Lung (tissue), 17 donors: ENCODE measurements at places on chromosomes 2 and 18. TPM values are rescaled to one million over a fixed set of nuclear protein-coding genes. Genes with fewer than 3 reads are reported as not detected.

DNA sequence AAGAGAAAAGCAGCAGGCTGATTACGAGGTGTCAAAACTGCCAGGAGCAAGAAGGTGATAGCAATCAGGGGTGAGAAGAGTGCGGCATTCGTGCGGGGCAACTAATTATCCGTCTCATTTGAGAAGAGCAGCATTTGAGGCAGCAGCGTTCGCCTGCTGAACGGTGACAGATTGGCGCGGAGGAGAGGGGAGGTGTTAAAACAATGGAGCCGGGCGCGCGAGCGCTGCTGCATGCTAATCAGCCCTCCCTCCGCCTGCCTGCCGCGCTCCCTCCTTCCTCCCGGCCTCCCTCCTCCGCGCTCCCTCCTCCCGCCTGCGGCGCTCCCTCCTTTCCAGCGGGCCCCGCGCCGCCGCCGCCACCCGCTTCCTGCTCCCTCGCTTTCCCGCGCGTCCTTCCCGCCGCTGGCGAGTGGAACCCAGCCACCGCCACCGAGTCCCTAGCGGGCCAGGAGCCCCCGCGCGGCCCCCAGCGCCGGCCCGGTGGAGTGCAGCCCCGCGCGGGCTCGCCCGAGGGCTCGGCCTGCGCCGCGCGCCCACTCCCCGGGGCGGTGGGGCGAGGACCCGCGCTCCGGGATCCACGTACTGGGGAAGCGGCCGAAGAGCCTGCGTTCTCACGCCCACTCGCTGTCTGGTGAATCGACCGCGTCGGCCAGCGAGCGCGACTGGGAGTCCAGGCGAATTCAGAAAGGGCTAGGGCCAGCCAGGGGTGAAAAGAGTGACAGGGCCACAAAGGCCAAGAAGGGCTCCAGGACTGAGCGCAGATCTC lies 69.5 kb upstream of the PSMD14 start:
- H3K27ac ChIP-seq, result no peak overlapping the region
- no peaks in the 10 kb centered on the region for H3K27me3 ChIP-seq
- H3K36me3 ChIP-seq, result peaks cover 2% of the 10 kb centered on the region
- H3K4me3 ChIP-seq, result peak overlapping the region; percentile 67
- DNase-seq, result peak; percentile 64
- H3K4me1 ChIP-seq, result no peaks in the 10 kb centered on the region

DNA sequence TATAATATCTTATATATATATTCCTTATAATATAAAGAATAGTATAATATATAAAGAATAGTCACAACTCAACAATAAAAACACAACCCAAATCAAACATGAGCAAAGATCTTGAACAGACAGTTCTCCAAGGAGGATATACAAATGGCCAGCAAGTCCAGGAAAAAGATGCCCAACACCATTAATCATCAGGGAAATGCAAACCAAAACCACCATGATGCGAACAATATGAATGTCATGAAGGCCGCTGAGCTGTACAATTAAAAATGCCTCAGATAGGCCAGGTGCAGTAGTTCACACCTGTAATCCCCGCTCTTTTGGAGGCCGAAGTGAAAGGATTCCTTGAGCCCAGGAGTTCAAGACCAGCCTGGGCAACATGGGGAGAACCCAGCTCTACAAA lies 58.9 kb downstream of the SLC35F5 start:
- no peaks in the 10 kb centered on the region for H3K27me3 ChIP-seq
- DNase-seq, result no peak
- no peak overlapping the region for H3K4me3 ChIP-seq
- H3K27ac ChIP-seq, result no peak overlapping the region
- H3K4me1 ChIP-seq, result no peaks in the 10 kb centered on the region
- H3K36me3 ChIP-seq, result no peaks in the 10 kb centered on the region

DNA sequence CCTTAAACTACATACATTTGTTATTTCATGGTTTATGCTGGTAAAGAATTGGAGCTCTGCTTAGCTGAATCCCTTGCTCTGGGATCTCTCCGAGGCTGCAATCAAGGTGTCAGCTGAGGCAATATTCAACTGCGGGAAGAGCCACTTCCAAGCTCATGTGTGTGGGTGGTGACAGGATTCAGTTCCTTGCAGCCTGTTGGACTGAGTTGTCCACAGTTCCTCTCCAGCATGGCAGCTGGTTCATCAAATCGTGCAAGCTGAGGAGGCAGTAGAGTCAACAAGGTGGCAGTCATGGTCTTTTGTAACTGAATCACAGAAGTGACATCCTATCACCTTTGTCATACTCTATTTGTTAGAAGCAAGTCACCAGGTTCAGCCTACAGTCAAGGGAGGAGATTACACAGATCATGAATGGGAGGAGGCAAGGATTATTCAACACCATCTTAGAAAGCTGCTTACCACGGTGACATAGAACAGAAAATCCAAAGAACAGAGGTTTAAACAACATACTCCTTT lies 56.9 kb downstream of the CTIF start:
- no peaks in the 10 kb centered on the region for H3K4me1 ChIP-seq
- H3K4me3 ChIP-seq, result no peak overlapping the region
- no peaks in the 10 kb centered on the region for H3K27me3 ChIP-seq
- no peaks in the 10 kb centered on the region for H3K36me3 ChIP-seq

DNA sequence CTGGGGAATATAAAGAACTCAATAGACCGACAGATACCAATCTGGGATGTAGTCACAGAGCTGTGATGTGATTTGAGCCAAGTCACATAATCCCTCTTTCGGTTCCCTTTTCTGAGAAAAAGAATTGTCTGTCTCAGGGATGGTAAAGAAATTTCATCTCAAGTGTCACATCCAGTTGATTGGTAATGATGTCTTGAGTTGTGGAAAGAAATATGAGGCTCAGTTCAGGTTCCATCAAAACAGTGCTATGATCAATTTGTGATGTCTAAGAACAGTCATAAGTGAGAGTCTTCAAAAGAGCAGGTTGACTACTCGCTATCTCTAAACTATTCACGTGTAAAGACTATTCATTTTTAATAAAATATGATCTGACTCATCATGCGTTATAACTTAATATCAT lies 223.3 kb downstream of the METTL4 start:
- no peaks in the 10 kb centered on the region for H3K36me3 ChIP-seq
- no peaks in the 10 kb centered on the region for H3K4me1 ChIP-seq
- DNase-seq, result no peak
- H3K27ac ChIP-seq, result no peak overlapping the region
- H3K27me3 ChIP-seq, result no peaks in the 10 kb centered on the region

Gene SNED1
- total RNA-seq, result 57.1 TPM

- H3K4me1 ChIP-seq, result peaks cover 10% of the 10 kb centered on the region
- DNase-seq, result no peak
- no peak overlapping the region for H3K4me3 ChIP-seq
- peaks cover 3% of the 10 kb centered on the region for H3K36me3 ChIP-seq
- H3K27ac ChIP-seq, result no peak overlapping the region
- H3K27me3 ChIP-seq, result no peaks in the 10 kb centered on the region
Observed at GRCh38 chr18:76824754-76825153, 2.4 kb downstream of the ZNF236 start.

DNA sequence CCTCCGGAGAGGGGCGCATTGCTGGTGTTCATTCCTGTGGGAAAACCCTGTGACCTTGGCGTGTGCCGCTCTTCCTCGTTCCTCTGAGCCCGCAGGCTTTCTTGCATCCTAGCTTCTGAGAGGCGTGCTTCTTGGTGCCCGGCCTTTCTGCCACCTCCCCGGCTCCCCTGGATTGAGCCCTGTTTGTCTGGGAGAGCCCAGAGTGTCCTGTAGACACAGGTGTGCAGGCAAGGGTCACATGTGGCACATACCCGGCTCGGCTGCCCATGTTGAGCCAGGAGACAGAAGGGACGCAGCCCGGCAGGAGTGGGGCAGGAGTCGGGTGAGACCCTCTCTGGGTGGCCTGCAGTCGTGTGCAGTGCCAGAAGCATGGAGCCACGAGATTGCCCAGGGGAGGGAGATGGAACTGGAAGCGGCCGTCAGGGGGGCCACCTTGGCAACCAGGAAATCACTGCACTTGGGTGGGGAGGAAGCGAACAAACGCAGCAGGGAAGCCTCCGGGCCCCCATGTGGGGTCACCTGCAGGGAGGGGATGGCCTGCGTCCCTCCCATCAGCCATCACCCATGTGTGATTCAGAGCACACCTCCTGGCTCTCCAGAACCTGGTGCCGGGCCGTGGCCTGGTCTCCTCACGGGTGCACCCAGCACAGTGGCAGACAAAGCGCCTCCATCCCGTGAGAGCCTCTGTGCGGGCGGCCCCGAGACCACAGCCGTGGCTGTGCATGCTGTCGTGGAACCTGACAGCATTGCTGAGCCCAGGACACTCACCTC lies 92.9 kb downstream of the SH3BP4 start:
- H3K4me3 ChIP-seq, result no peak overlapping the region
- no peak for DNase-seq
- H3K27me3 ChIP-seq, result no peaks in the 10 kb centered on the region
- peak overlapping the region; percentile 37 for H3K27ac ChIP-seq
- peaks cover 21% of the 10 kb centered on the region for H3K36me3 ChIP-seq
- H3K4me1 ChIP-seq, result peaks cover 5% of the 10 kb centered on the region

Gene SCYGR4
- total RNA-seq, result not detected

DNA sequence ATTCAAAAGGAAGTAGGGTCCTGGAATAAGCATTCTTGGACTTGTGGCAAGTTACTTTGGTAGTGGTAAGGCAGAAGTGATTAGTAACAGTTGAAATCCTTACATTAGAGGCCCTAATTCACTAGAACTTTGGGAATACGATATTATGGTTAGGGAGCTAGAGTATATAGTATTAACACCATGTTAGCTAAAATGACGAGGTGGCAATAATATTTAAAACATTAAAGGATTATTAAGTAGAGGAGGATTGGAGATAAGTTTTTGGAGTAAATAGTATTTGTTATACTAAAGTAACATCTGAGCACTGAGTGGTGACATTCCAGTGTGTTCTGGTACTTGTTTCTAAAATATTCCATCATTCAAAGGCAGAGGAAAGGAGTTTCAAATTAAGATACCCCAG lies 91.0 kb downstream of the AGPS start:
- no peak overlapping the region for H3K27ac ChIP-seq
- no peak for DNase-seq
- H3K36me3 ChIP-seq, result no peaks in the 10 kb centered on the region
- H3K4me1 ChIP-seq, result no peaks in the 10 kb centered on the region
- H3K27me3 ChIP-seq, result no peaks in the 10 kb centered on the region

DNA sequence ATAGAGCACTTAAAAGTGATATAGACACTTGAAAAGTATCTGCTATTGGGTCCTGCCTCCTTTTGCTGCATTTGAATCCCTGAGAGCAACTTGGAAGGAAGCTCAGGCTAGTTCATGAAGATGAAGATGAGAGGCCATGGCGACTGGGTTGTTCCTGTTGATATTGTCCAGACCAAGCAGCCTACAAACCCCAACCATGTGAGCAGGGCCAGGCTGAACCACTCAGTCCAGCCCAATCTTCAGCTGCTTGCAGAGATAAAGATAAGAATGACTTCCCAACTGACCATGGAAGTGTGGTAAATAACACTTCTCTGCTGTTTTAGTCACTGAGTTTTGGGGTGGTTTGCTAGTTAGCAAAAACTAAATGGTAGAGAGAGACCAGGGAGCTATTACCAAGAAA lies 417.6 kb downstream of the SOX11 start:
- H3K27ac ChIP-seq, result no peak overlapping the region
- no peaks in the 10 kb centered on the region for H3K4me1 ChIP-seq
- H3K36me3 ChIP-seq, result no peaks in the 10 kb centered on the region
- no peak for DNase-seq

Gene SATB2
- total RNA-seq, result 3.7 TPM

DNA sequence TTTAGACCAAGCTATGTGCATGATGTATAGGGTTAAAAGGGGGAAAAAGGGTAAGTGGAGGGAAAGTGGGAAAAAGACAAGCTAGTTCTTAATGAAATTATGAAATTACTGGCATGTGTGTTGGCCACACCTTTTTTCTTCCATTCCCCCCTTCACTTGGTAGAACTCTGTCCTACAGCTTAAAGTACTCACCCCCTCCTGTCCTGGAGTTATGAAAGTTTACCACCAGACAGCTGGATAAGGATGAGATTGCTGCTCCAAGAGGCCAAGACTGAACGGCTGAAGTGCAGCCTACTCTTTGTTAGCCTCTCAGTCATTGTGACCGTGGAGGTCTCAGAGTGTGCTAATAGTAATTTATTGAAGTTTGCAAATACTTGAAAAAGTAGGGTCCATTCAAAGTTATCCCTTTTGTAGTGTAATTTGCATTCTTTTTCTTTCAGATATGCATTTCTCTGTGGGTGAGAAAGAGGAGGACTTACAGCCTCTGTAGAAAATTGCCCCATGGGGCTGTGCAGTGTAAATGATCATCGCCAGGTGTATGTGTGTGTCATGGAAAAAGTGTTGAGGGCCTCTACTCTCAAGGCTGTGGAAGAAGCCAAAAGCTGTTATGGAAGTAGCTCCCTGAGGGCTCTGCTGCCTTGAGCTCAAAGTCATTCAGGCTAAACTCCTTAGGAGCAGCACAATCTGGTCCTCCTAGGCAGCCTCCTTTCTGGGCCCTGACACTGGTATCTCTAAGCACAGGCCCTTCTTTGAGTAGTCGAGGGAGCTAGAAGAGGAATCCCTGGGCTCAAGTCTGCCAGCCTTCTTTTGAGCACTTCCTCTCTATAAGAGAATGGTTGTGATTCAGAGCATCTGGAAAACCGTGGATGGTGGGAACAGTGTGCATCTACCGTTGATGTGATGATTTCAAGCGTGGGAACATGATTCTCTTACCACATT lies 46.2 kb downstream of the LHCGR start:
- H3K27ac ChIP-seq, result no peak overlapping the region
- no peaks in the 10 kb centered on the region for H3K27me3 ChIP-seq
- no peak for DNase-seq
- H3K4me3 ChIP-seq, result no peak overlapping the region
- H3K4me1 ChIP-seq, result peaks cover 5% of the 10 kb centered on the region

Gene CYP27A1
- 38.3 TPM for total RNA-seq

GRCh38 chr2:46364797-46365457 lies 67.7 kb downstream of the EPAS1 start:
- H3K4me3 ChIP-seq, result no peak overlapping the region
- no peaks in the 10 kb centered on the region for H3K27me3 ChIP-seq
- no peak overlapping the region for H3K27ac ChIP-seq
